ENCODE measurements at places on chromosomes 2 and 18.

DNA sequence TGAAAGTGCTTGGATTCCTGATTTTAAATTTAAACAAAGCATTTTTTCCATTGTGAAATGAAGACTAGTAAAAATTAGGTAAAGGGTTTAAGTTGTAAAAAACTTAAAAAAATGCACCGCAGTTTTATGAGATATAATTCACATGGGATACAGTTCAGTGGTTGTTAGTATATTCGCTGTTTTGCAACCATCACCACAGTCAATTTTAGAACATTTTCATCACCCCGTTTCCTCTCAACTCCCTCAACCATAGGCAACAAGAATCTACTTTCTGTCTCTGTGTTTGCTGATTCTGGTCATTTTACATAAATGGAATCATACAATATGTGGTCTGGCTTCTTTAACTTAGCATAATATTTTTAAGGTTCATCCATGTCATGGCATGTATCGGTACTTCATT, 4.0 kb downstream of the DGKD start:
- ATAC-seq = no peak

DNA sequence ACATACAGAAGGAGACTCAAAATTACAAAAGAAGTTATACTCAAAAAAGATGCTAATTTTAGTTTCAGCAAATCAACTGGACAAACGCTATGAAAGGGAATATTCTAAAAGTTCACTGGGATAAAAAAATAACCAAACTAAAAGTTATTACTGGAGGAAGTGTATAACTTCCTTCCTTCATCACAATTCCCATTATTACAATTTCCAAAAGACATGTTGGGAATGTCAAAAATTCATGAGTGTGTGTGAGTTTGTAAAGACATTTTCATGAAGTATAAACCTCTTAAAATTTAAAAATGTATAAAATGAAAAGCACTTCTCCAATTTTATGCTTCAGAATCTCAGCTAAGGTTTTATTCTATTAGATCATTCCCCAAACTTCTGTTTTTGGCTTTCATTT, 67.8 kb downstream of the MERTK start:
- ATAC-seq = no peak

DNA sequence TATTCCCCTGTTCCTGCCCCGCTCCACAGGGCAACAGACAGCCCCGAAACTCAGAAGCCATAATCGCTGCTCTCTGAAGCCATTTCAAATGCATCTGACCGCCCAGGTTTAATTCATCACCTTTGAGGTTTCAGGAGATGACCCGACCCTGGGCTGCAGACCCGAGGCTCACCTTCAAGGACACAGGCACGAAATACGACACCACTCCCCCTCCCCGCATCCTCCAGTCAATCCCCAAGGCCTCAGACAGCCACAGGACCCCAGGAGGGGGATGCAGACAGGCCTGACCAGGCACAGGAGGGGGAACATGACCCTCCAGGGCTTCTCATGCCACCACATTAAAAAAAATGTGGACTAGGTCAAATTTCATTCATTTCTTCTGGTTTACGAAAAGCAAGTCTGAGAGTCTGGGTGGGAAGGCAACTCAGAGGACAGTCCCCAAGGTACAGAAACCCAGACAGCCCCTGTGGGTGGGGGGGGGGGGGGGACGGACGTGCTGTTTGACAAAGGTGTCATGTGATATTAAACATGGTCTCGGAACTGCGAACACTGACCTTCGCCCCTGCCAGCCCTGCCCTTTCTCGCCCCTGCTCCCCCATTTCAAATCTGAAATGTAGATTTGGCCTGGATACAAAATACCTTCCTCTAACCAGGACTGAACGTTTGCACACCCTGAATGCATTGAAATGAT, 142.9 kb downstream of the BCL11A start:
- ATAC-seq = no peak

- ATAC-seq = no peak
Observed at GRCh38 chr2:43055985-43056384, 170.4 kb downstream of the ZFP36L2 start.

DNA sequence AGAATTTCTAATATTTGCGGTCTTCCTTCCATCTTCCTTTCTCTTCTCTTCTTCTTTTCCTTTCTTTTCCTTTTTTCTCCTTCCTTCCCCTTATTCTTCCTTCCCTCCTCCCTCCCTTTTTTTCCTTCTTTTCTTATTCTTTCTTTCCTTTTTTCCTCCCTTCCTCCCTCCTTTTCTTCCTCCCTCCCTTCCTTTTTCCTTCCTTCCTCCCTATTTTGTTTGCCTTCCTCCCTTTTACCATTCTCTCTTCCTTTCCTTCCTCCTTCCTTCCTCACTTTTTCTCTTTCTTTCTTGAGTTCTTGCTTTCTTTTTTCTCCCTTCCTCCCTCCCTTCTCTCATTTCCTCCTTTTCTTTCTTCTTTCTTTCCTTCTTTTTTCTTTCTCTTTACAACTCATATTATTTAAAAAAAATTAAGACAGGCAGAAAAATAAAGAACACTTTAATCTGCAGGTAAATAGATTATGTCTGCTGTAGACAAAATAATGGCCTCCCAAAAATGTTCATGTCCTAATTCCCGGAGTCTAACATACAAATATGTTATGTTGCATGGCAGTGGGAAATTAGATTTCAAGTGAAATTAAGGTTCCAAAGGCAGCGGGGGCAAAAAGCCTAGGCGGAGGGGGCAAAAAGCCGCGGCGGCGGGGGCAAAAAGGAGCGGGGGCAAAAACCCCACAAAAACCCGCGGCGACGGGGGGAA, 152.4 kb downstream of the ANKRD30BL start:
- no peak for ATAC-seq

DNA sequence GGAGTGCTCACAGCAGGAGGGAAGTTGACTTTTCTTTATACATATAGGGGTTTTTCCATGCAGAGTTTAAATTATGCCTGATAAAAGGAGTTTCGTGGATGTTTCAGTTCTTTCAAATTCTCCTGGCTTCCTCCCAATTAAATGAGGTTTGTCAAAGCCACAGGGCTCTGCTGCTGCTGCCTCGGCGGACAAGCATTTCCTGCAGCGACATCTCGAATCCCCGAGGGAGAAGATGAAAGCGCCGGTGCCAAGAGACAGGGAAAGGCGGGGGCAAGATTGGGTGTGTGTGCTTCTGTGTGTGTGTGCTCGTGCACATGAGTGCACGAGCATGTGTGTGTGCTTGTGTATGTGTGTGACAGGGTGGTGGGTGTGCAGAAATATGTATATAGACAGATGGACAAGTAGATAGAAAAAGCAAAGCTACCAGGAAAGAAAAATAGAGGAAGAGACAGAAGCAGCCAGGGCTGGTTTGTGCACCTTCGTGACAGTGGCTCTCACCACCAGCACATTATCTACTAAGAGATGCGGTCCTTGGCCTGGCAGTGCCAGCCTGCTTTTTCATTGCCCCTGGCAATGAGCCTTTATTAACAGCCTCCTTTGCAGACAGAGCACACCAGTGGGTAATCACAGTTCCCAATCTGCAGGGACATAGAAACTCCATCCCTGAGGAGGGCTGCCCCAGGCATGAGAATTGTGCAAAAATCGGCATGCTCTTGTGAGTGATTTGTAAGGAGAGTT, 76.2 kb downstream of the CDK15 start:
- ATAC-seq = no peak

DNA sequence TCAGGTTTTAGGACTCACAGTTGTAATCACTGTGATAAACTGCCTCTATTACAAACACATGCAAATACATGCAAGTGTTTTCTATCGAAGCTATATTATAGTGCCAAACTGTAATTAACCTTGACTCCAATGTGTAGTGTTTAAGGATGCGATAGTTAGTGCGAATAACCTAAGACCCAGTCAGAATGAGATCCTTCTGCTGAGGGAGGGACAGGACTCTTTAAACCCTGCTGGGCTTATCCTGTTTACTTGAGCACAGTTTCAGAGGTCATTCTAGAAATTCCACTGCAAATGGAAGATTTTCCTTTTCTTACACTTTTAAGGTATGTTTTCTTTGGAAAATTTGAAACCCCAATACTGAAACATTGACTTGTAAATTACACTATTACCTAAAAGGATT, 68.2 kb downstream of the CALCRL start:
- ATAC-seq = no peak

GRCh38 chr2:216369821-216370220, 2.5 kb downstream of the MARCHF4 start:
- ATAC-seq = no peak

- ATAC-seq = peak; percentile 68
Observed at GRCh38 chr2:230430957-230431910, 15.2 kb downstream of the SP100 start.

DNA sequence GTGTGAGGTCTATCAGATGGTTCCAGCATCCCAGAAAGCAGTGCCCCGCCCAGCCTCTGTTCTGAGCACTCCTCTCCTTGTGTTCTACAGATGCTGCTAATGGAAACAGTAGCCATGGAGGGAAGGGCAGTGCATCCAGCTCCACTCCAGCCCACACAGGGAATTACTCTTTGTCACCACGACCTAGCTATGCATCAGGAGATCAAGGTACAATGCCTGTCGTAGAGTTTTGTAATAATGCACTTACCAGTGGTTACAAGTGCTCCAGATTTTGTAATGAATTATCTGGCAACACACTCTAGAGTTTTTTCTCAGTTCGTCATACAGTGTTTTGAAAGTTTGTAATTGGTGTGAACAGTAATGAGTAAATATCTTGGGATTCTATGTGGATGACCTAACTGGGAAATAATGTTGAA, 161.1 kb downstream of the ESCO1 start:
- ATAC-seq = no peak

- no peak for ATAC-seq
Observed at GRCh38 chr18:71040161-71040560, 751.3 kb downstream of the SOCS6 start.

DNA sequence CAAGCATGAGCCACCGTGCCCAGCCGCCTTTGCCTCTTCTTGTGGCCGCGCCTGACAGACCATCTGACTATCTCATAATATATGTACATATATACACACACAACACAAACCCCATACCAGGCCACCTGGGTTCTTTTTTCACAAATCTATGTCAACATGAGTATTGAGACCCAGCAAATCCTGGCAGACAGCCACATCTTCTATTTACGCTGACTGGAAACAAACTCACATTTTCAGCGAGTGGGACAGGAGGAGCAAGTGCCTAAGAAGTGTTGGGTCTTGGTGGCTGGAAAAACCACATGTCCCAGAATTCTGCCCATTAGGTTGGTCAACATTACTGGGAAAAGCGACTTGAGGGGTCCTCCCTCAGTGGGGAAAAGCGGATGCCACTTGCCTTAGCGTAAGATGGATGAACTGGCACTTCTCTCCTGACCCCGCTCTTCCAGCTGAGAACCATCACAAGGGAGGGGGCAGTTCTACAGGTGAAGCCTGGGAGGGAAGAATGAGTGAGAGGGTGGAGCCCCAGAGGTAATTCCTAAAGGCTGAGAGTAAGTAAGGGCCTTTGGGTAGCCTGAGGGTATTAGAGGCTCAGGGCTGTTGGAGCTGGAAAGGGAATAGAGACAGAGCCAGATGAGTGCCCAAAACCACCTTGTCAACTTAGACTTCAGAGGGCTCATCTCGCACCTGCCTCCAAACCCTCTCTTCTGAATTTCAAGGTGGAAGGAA, 1.9 kb downstream of the SCYGR3 start:
- ATAC-seq = no peak

DNA sequence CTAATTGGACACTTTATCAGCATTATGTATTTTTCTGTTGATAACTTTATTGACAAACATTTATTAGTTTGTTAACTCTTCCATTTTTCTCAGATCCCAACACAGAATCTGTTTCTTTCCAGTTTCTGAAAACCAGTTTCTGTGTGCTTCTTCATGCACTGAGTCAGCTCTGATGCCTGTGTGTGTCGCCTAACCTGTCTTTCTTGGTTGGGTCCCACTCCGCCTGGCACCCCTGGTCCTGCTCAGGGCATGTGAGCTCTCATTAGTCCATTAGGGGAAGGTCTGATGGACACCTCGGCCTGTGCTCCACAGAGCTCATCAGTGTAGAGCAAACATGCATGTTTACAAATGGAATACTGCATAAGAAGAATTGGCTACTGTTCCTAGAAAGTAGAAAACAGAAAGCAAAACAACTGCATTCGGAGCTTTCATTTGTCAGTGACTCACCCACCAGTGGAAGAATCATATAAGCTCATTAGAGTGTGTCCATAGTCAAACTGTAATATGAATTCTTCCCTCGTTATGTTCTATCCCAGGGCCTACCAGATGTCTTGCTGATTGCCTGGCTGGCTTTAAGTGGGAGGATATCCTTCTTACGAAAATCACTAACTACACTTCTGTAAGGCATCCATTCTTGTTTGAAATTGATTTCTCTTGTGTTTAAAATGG, 137.7 kb downstream of the SNTG2 start:
- no peak for ATAC-seq

GRCh38 chr18:33717339-33717738, 139.3 kb downstream of the ASXL3 start:
- ATAC-seq = no peak

GRCh38 chr2:154533300-154533940, 165.1 kb upstream of the KCNJ3 start:
- no peak for ATAC-seq

DNA sequence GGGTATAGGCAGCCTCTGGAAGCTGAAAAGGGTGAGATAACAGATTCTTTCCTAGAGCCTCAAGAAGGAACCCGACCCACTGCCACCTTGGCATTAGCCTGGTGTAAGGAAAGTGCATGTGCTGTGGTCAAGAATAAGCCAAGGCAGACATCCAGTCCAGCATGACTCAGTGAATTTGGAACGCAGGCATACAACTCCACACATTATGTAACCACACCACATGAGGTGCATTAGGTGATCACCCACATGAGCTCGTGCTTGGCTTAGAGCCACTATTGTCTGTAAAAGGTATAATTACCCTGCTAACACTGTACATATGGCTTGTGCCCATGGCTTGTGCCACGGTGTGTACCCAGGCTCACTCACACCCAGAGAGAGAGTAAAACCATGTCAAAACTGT, 583.7 kb upstream of the HNMT start:
- no peak for ATAC-seq

DNA sequence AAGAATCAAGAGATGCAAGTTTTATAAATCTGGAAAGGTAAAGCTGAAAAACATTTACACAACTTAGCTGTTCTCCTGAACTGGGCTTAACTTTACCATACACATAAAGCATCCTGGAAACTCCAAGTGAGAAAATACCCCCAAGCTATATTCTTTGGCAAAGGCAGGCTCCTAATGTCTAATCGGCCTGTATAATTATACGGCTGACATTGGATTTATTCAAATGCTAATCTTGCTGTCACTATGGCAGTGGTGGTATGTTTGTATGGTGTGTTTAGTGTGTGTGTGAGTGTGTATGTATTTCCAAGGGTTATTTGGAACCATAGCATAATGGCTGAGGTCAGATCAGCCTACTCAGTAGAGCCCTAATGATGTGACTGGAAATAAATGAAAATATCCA, 1031.8 kb upstream of the ZEB2 start:
- no peak for ATAC-seq

- no peak for ATAC-seq
Observed at GRCh38 chr2:157866666-157867642, 9.2 kb downstream of the ACVR1 start.

- no peak for ATAC-seq
Observed at GRCh38 chr2:28360058-28360717, 32.5 kb upstream of the FOSL2 start.
